CD4-positive, alpha-beta T cell treated with Interleukin-4 for 4 hours (primary cell): ENCODE measurements at places on chromosomes 12 and 14.

DNA sequence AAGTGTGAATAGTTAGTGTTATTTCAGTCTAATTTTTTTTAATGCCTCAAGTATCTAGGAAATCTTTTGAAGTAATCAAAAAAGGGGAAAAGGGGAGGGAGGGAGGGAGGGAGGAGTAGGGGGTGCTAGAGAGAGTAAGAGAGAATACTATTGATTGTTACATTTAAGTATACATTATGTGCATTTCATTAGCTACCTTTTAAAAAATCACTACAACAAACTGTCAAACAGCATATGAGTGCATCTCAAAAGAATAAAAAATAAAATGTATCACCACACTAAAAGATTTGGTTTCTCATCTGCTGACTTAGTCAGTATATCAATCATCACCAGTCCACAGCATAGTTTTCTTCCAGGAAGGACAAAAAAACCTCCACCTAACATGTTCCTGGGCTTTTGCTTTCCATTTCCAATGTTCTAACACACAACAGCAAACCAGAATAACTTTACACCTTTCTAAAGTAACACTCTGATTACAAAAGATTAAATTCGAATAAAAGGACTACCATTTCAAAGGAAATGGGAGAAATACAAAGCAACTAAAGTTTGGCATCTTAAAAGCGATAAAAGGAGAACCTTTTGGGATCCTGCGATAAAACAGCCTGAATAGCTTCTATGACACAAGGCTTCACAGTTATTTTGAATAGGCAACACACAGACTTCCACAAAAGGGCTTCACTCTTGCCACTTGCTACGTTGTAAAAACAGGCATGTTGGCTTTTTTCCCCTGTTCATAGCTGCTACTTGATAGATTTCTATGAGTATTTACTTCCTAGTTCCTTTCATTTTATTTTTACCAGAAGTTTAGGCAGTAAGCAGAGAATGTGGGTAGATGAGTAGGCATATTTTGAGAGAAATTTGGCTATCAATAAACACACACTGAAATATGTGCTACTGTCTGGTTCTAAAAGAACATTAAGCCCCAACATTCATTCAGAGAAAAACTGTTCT is 160.9 kb downstream of the EPS8 start:
- DNase-seq = no peak

DNA sequence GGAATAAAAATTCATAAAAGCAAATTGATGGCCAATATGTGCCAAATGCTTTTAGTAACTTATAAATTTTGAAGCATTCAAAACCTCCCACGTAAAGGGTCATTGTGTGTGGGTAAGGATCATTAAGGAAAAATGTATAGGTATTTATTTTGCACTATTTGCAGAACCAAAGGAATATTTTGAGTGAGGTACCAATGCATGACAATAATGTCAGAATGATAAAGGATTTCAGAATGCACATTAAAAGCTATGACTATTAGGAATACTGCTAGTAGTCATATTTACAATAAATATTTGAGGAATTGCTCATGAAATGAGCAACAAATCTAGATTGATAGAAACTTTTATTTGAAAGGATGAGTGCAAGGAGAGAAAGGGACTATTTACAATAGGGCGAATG is 932.8 kb downstream of the SLC6A15 start:
- DNase-seq = no peak

- DNase-seq = no peak
Observed at GRCh38 chr12:65434737-65435136, 156.3 kb downstream of the MSRB3 start.

DNA sequence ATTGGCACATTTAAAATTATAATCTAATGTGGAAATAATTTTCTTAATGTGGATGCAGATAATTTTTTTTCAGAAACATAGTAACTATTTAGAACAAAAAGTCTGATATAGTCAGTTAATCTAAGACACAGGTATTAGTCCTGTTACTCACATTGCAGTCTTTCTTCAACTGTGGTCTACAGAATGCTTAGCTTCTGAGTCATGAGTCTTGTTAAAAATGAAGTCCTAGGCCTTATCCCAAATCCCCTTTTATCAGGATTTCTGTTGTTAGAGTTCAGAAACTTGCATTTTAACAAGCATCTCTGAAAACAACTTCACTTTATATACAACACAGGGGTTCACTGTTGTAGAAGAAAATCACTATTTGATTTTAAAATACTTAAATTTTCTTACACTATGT is 112.2 kb downstream of the SLC16A7 start:
- no peak for DNase-seq

DNA sequence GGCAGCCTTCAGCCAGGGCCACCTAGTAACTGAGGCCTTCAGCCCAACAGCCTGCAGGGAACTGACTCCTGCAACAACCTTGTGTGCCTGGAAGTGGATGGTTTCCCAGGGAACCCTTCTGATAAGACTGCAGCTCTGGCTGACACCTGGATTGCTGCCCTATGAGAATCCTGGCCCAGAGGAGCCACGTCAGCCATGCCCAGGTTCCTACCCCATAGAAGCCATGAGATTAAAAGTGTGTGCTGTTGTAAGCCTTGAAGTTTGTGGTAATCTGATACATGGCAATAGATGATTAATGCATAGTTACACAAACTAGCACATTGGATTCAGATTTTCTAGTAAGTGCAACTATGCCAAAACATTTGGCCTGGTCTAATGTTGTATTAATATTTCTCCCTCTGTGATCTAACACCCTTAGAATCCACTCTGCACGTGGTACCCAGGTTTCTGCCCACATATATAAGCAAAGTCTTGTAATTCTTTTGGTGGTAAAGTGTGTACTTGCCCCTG is 64.8 kb upstream of the BEGAIN start:
- DNase-seq = no peak

- no peak for DNase-seq
Observed at GRCh38 chr14:21804981-21805380, 131.4 kb upstream of the OR4E1 start.
